ENCODE measurements at places on chromosomes 16 and 17. TPM values are rescaled to one million over a fixed set of nuclear protein-coding genes. Genes with fewer than 3 reads are reported as not detected.

Gene NPIPB13
- 0.82 TPM for total RNA-seq

Gene SOX8
- total RNA-seq, result 0.49 TPM

Gene UTS2R
- total RNA-seq, result not detected

Gene ZNF19
- 5.2 TPM for total RNA-seq

Gene CD300A
- 3.0 TPM for total RNA-seq

Gene FNDC8
- not detected for total RNA-seq

Gene MYH4
- total RNA-seq, result not detected

Gene ABCA10
- total RNA-seq, result 9.7 TPM

Gene EFNB3
- total RNA-seq, result 0.54 TPM

Gene C16orf95
- total RNA-seq, result 0.36 TPM

Gene XYLT1
- total RNA-seq, result 31.1 TPM

Gene SLC52A1
- total RNA-seq, result not detected

DNA sequence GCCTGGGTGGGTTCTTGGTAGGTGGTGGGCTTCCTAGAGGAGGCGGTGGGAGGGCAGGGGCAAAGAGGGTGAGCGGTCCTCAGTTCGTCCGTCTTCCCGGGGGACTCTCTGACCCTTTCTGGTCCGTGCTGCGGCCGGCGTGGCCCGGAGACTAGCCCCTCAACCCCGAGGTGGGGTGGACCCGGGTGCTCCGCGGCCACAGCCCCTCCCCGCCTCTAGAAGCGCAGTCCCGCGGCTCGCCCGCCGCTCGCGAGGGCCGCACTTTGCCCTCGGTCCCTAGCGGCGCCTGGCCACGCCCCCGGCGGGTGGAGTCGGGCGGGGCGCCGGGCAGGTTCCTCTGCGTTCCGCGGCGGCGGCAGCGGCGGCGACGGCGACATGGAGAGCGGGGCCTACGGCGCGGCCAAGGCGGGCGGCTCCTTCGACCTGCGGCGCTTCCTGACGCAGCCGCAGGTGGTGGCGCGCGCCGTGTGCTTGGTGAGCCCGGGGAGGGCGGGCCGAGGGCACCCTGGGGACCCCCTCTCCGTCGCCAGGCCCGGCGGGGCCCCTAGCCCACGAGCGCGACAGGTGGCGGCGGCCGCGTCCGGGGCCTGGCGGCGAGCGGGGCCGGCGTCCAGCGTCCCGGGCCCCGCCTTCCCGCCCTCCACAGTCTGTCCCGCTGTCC is at the start of gene SYNGR2:
Gene SYNGR2, plus strand, starts transcription at position 340 of the 661 bp plus-strand sequence. Its CDS starts 36 bp downstream, at position 376.
- peak; percentile 88 for DNase-seq

GRCh38 chr17:76866774-76867577 is 1.2 kb upstream of the MGAT5B start:
- no peak for DNase-seq

DNA sequence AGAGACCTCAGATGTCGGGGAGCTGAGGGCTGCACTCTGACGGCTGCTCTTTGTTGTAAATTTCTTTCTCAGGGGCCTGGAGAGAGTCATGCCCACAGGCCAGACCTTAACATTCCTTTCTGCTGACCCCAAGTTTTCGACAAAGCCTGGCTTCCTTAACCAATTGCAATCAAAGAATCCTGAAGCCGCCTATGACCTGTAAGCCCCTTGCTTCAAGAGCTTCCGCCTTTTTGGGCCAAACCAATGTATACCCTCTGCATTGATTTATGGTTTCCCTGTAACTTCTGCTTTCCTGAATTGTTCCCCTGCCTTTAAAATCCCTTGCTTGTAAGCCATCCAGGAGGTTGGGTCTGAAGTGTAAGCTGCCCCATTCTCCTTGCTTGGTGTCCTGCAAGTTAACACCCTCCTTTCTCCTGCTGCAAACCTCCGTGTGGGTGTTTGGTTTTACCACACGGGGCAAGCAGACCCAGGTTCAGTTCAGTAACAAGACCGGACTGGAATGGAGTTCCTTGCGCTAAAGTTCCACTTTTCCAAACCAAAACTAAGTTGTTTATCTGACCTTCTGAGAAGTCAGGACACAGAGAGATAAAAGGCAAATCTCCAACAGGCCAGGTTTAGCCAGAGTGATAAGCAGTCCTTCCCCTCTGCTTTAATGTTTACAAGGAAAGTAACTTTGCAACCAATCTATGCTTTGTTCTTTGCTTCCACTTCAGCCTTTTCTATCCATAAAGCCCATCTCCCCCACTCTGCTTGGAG is 141.6 kb downstream of the KCNJ12 start:
- DNase-seq, result no peak

DNA sequence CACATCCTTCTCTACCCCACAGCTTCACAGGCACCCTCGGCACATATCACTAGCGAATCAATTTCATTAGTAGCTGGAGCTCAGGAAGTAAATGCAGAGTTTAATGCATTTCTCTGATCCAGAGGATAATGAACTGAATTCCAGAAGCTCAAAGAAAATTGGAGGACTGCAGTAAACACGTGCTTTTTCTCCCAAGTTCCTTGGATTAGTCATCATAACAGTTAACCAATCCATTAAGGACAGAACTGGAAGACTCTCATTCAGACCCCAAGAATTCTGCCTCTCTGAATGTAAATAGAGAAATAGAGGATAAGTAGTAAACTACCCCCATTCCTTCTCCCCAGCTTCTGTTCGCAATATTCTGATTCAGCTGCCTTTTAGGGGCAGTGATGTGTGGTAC is 40.7 kb downstream of the DUSP14 start:
- DNase-seq, result no peak

DNA sequence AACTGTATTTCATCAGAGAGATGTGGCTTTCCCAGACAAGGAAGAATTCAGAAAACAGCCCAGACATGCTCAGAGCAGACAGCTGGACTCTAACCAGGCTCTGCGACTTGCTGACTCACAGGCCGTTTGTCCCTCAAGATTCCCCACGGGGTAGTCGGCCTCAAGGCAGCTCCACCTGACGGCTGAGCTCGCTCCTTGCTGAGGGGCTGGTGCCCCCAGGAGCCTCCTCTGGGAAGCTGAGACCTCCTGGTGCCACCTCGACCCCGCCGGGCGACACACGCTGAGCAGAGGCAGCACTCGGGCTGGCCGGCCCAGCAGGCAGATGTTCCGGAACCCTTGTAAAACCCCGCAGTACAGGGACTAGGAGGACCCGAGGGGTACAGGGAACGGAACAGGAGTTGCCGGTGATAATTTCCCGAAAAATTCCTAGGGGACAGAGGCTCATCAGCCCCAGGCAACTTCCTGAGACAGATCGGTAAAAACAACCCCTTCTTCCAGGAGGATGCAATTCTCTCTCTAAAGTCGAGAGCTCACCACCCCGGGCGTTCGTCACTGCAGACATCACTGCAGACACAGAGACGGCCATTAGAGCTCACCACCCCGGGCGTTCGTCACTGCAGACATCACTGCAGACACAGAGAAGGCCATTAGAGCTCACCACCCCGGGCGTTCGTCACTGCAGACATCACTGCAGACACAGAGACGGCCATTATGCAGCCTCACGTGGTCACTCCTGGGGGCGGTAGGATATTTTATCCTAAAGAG is 19.9 kb downstream of the RPH3AL start:
- DNase-seq, result peak; percentile 79

DNA sequence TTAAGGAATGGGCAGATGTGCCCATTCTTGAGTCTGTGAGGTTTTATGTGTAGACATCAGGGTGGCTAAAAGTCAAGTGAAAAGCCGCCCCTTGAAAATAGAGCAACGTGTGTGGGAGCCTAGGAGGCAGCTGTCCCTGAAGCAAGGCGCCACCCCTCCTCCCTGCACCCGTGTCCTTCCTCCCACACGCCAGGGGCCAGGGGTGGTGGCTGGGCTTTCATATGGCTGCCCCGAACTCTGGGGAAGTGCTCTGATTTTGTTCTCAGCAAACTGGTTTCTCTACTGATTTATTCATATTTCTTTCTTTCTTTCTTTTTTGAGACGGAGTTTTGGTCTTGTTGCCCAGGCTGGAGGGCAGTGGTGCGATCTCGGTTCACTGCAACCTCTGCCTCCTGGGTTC is 4.7 kb downstream of the ZNF750 start:
- no peak for DNase-seq

DNA sequence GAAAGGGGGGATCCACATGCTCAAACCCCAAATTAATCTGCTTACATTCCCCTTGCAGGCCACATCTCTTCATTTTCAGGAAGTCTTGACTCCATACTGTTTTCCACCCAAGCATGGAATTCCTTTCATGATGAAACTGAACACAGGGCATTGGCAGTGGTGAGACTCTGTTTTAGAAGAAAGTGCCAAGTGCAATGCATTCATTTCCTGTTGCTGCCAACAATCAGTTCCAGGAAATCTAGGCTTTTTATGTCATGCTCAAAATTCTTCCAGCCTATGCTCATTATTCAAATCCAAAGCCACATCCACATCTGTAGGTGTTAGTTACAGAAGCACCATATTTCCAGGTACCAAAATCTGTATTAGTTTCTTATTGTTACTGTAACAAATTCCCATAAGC is 4.1 kb downstream of the CCL2 start:
- DNase-seq, result no peak

GRCh38 chr17:44880062-44880461 is 19.2 kb downstream of the EFTUD2 start:
- DNase-seq, result no peak

GRCh38 chr16:50802000-50802399 is 60.1 kb downstream of the CYLD start:
- DNase-seq, result no peak

DNA sequence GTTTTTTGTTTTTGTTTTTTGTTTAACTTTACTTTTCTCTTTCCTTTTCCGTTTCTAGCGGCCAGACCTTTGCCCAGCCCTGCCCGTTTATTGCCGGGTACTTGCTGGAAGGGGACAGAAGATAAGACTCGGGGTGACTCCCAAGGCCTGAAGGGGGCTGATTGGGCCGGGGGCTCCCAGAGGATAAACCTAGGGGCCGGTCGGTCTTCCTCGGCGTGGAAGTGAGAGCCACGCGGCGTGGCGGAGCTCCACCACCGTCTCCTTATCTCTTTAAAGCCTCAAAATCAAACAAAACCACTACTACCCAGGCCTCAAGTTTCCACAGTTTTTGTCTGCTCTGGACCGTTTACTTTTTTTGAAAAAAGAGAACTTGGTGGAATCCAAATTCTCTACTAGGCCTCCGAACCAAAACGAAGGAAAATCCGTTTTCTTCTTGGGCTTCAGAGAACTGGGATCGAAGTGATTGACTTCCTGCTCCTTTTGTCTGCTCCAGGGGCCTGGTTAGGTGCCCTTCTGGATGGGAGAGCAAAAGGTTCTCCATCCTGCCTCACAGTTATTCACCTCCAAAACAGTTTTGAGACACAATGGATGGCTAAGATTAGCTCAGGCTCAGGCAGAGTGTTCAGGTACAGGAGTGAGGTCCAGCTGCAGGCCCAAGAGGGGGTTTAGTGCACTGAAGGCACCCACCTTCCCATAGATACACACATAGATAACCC is 8.5 kb upstream of the HOXB9 start:
- DNase-seq, result peak; percentile 35

- DNase-seq, result no peak
These were observed 3.8 kb downstream of the MRPL12 start for GRCh38 chr17:81706757-81707624.

DNA sequence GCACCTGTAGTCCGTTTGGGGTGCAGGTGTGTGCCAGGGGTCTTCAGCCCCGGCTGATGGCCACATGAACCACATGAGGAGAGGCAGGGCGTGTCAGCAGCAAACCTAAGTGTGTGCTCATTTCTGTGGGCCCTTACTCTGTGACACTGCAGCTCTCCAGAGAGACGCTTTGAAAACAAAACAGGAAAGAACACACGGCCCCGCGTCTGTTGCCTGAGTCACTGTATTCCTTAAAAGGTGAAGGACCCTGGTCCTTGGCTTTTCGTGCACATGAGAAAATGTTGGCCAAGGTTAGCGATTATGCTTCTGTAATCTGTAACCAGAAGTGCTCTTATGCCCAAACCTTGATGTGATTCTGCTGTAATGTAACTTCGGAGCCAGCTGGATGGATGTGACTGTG is 22.6 kb downstream of the ENDOV start:
- DNase-seq, result no peak

DNA sequence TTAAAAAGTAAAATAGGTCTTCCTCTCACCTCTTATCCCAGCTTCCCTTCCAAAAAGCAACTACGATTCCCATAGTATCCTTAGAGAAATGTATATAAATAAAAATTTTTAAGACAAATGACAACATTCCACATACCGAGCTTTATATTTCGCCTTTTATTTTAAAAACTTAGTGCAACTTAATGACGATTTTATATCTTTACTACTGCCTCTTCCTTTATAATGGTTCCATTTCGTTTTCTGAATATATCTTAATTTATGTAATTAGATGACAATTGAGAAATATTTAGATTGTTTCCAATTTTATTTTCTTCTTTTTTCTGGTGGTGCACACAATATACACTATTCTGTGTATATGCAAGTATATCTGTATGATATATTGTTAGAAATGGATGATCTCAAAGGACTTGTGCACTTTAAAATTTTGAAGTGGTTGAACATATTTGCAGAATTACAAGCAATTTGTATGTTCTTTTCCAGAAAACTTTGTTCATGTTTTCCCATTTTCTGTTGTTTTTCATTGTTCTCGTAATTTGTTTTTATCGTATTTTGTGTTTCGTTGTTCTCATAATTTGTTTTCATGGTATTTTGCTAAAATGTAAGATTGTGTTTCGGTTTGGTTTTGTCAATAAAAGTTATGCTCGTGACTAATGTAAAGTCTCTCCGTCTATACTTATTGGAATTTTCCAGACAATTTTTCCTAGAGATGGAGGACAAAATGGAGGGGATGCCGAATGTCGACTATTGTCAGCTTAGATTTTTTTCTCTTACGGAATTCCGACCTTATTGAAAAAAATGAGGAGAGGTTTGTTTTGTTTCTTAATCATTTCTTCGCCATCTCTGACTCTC is 20.4 kb upstream of the HOXB13 start:
- DNase-seq, result no peak

GRCh38 chr17:32553168-32553567 is 66.4 kb downstream of the CDK5R1 start:
- no peak for DNase-seq

GRCh38 chr16:55478827-55479429 is at the start of gene MMP2:
Gene MMP2, plus strand, starts transcription at chr16:55479198. Its CDS starts 282 bp downstream, at chr16:55479480.
- peak; percentile 93 for DNase-seq

GRCh38 chr16:8733849-8734540 is 59.6 kb downstream of the ABAT start:
- DNase-seq, result no peak

GRCh38 chr16:23557779-23558702 is 514 bp downstream of the UBFD1 start:
- DNase-seq, result peak; percentile 67

- no peak for DNase-seq
These were observed 43.9 kb upstream of the ZC3H18 start for GRCh38 chr16:88526008-88526905.

DNA sequence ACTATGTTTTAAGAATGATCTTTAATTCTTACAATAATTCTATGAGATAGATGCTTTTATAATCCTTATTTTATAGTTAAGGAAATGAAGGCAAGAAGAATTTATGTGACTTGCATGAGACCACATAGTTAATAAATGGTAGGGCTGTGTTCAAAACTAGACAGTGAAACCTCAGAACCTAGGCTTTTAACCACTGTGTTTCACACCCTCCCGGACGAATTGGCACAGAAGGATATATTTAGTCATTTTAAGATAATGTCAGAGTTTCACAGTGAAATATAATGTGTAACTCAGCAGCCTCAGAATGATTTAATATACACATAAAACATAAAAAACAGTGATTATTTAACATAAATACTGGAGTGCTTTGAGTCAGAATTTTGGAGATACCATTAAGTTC is 57.0 kb downstream of the NSRP1 start:
- DNase-seq, result no peak

Measured in sigmoid colon (tissue), 7 donors.